Activated naive CD4-positive, alpha-beta T cell treated with anti-CD3 and anti-CD28 coated beads, Interleukin-2, amount 50 U/mL, for 72 hours (primary cell): ENCODE measurements at places on chromosomes 5 and 9.

- DNase-seq, result no peak
Measured at GRCh38 chr5:137837491-137838394, 29.9 kb upstream of the MYOT start.

DNA sequence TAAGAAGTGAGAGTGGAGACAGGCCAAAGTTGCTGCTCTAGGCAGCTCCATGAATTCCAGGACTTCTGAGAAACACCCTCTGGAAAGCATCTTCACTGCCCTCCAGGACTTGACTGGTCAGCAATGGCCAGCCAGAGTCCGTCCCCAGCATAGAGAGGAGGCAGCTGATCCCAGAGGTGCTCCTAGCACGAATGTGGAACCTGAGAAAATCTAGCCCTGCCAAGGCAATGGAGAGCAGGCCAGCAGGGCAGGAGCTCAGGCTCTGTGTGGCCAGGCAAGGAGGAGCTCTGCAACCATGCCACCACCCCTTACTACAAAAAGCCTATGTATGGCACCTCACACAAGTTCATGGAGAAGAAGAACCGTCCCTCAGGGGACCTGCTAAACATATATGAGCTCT lies 56.1 kb upstream of the SPTLC1 start:
- no peak for DNase-seq

GRCh38 chr5:71893451-71893850 lies 174.4 kb downstream of the CARTPT start:
- no peak for DNase-seq

- peak; percentile 81 for DNase-seq
Measured at GRCh38 chr9:92097997-92098482, 17.2 kb downstream of the SPTLC1 start.
